ENCODE measurements at places on chromosomes 2 and 18. TPM values are rescaled to one million over a fixed set of nuclear protein-coding genes. Genes with fewer than 3 reads are reported as not detected.

DNA sequence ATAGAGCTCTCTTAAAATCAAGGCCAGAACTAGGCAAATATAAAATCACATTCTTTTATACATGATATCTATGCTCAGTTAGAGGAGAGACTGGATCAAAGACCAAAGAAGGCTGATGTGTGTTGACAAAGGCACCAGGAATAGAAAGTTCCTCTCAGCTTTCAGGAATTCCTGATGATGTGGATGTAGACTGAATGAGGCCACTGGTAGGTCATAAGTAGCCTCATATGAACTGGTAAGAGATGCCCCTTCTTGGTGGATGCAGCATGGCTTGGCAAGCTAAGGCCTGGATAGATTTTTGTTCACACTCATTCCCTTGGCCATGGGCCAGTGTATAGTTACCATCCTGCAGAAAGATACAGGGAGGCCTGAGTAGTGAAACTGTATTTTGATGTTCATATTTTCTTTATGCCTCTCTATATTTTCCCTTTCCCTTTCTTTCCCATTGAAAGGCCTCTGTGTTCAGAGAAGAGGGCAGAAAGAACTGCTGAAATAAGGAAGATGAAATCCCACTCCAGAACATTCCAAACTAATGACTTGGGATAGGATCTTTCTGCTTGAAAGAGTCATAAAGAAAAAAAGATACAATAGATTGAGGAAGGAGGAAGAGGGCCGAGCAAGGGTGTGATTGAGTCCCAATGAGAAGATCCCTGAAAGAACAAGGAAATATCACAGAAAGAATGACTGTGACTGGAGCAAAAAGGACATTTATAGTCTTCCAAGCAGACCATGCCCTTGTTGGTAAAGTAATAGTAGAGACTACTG lies 2182.7 kb upstream of the PIK3C3 start:
- no peak for DNase-seq

DNA sequence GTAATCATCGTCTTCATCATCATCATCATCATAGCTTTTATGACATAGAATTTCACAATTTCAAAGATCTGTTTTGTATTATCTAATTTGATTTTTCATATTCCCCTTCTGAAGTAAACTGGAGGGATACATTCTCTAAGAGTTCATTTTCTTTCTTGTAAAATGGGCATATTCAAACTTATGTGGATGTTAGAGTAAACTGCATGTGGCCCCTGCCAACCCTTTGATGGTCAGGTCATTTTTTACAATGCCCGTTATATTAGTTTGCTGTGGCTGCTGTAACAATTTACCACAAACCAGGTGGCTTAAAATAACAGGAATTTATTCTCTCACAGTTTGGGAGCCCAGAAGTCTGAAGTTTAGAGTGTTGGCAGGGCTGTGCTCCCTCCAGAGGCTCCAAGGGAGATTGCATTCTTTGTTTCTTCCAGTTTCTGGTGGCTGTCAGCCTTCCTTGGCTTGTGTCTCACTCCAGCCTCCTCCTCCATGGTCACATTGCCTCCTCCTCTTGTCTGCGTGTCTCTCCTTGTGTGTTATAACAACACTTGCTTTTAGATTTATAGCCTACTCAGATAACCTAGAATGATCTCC lies 127.5 kb upstream of the MMADHC start:
- DNase-seq = peak; percentile 8

DNA sequence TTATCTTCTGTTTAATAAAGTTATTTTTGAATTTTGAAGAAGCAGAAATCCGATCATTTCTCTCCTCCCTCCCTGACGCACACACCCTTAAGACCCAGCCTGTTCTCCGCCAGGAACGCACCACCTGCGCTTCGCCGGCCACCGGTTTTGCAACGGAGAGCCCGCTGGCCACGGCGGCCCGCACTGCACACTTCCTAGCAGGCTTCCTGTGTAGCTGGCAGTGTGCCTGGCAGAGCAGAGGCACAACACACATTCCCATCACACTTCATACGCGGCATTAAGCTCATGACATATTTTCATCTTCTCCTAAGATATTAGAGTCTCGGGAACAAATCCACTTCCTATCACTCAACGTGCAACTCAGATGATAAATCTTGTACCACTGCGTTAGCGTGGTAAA lies 148.0 kb downstream of the HDAC4 start:
- DNase-seq = no peak

DNA sequence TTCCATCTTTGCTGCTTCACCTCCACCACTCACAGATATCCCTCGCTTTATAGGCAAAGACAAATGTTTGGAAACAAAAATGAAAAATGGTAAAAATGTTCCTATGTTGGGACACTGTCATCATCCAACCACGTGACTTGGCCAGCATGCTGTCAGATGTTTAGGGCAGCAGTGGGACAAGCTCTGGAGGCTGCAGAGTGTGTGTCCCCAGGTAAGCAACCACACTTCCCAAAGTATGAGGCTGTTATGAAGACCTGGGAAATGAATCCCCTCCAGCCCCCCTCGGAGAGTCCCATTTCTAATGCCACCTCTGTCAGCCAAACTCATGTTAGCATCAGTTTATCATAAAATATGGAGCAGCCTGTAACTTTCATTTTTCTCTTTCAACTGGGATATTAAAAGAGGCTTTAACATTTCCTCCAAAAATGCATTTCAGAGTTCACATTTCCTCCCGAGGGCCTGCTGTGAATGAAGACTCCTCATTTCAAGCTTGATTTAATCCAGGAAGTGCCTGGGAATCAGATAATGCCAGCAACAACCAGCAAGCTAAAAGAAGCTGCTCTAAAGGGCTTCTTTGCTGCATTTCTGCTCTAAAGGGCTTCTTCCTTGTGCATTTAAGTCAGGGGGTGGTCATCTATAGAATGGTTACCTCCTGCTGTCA lies 66.2 kb downstream of the APOB start:
- no peak for DNase-seq

B4GALT6 gene
- 25.4 TPM for total RNA-seq
